Hypothalamus (tissue), 51 donors: ENCODE measurements at places on chromosomes 3 and 15.
A peak's percentile ranks its signal among the peaks of the same experiment; 100 is the strongest.

DNA sequence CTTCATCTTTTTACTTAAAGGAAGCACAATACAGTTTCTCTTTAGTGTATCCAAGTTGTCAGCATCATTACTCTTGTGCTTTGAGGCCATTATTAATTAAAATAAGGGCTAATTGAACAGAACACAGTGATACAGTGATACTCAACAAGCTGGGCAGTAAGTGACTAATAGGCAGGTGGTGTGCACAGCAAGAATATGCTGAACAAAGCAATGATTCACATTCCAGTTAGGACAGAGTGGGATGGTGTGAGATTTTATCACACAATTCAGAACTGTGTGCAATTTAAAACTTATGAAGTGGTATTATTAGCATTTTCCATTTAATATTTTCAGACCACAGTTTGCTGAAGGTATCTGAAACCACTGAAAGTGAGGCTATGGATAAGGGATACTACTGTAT, 116.9 kb downstream of the PLOD2 start:
- no peak for DNase-seq

DNA sequence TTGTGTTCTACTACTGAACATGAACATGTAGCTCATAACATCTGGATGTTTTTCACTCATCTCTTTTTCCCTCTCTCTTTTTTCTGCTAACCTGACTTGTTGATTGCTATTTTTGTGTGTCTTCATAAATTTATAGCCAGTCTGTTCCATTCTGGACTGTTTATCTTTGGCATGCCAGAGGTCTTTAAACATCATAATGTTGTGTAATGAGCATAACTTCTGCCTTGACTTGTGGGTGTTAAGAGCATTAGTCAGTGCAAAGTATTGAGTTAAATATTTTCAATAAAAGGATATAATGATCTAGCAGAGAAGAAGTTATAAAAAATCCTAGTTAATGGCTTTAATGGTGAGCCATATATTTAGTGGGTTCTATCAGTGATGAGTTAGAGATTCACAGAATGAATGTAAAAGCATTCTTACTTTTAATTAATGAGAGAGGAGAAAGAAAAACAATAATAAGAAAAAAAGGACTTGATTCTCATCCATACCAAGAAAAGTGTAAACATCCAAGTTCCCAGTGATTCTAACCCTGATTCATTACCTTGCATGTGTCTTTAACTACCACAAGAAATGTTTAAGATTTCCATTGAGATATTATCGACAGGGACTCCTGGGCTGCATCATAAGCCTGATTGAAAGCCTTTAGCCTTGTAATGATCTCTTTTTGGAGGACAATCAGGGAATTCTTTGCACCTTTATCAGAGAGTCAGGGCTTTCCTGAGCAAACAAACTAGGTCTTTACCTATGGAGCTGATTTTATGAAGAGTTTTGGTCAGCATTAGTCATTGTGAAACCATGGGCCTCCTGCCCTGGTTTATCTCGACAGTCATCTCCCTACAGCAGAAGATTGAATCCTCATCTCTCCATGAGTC, 22.9 kb downstream of the MITF start:
- no peak for DNase-seq

GRCh38 chr3:187889601-187890404, 144.5 kb upstream of the BCL6 start:
- DNase-seq, result no peak

- no peak for DNase-seq
Measured at GRCh38 chr15:70234256-70234905, 136.7 kb upstream of the TLE3 start.

DNA sequence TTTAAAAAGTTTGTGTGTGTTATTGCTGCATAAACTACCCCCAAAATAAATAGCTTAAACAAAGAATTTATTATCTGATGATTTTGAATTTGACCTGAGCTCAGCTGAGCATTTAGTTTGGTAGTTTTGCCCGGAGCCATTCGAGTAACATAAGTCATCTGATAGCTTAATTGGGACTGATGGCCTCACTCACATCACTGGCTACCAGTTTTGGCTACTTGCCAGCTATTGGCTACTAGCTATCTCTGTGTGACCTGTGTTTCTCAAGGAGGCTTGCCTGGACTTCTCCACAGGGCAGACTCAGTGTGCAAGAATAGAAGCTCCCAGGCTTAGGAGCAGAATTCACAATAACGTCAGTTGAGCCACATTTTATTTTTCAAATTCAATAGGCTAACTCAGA, 9.0 kb downstream of the CNTN3 start:
- DNase-seq, result no peak

GRCh38 chr3:109563149-109563548, 225.8 kb upstream of the DPPA4 start:
- no peak for DNase-seq

DNA sequence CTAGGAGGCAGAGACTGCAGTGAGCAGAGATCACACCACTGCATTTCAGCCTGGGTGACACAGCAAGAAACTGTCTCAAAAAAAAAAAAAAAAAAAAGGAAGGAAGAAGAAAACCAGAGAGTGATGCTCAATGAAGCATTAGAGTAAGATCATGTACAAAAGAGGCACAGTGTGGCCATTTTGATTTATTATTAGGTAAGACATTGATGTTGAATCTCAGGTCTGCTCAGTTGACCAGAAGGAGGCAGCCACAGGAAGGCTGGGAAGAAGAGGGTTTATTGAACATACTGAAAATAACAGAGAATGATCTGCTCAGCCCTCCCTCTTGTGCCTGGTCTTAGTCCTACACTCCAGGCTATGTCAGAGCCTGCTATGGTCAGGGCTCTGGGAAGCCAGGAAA, 15.6 kb downstream of the LRRK1 start:
- no peak for DNase-seq

DNA sequence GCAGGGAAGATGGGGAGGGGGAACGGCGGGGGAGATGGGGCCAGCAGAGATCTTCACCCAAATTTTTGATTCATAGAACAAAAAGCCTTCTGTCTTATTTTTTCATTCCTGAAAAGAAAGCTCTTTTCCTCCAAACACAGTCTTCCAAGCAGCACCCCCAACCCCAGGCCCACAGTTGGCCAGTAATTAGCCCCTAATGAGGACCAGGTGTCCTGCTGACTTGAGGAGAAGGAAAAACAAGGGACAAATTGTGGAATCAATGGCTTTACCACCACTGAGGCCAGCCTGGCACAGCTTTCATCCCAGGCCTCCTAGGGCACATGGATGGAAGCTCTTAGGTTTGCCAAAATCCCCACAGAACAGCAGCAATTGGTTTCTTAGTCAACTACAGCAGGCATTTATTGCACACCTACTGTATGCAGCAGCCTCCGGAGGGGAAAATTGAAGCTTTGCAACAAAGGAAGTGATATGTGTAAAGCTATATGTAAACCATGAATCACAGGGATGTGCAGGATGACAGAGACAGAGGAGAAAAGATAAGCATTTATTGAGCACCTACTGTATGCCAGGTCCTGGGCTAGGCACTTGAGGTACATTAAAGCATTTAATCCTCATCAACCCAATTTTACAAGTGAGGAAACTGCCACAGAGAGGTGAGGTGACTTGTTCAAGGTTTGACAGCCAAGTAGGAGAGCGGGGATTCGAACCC, 199.5 kb downstream of the TBC1D2B start:
- no peak for DNase-seq

GRCh38 chr3:172709774-172710663, 848 bp downstream of the NCEH1 start:
- DNase-seq, result peak; percentile 9

GRCh38 chr3:185659942-185660921, 74.1 kb downstream of the SENP2 start:
- DNase-seq, result peak; percentile 67

DNA sequence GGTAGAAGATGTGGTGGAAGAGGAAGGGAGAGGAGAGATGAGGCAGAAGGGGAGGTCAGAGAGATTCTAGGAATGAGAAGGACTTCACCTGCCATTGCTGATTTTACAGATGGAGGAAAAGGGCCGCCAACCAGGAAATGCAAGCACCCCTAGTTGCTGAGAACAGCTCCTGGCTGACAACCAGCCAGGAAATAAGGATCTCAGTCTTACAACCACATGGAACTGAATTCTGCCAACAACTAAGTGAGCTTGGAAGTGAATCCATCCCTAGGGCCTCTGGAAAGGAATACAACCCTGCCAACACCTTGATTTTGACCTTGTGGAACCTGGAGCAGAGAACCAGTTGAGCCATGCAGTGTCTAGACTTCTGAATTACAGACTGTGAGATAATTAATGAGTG, 86.6 kb downstream of the EDEM1 start:
- DNase-seq, result no peak

DNA sequence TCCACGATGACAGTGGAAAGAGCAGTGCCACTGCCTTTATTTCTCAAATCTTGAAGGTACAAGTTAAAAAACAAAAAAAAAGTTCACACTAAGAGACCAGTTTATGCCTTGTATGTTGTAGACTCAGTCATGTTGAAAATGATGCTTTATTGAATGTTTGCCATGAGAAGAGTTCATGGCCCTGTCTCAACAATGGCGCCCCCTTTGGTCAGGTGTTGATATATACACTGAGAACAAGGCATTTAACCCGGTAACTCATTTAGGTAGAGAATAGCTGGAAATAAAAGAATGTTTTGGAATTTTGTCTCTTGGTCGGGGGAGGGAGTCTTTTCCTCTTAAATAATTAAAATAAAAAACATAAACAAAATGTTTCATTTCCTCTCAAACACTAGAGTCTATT, 145.6 kb upstream of the SLC2A2 start:
- DNase-seq, result no peak

GRCh38 chr3:73805435-73805834, 180.7 kb upstream of the PDZRN3 start:
- no peak for DNase-seq

DNA sequence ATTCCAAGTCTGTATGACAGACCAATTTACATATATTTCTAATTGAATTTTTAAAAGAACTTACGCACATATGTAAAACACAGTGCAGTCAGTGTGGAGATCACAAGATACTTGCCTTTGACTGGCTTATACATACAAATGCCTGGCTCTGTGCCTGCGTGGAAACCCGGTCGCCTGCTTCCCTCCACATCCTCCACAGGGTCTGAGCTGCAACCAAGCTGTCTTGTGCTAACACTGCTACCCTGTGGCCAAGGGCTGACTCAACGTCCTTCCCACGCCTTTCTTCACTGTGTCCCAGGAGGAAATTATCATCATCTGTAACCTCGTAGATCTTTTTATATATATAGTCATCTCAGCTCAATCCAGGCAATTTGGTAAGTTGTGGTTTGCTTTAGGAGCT, 117.0 kb downstream of the WNT7A start:
- no peak for DNase-seq

- DNase-seq, result no peak
Measured at GRCh38 chr15:58274885-58275284, 136.7 kb downstream of the AQP9 start.

DNA sequence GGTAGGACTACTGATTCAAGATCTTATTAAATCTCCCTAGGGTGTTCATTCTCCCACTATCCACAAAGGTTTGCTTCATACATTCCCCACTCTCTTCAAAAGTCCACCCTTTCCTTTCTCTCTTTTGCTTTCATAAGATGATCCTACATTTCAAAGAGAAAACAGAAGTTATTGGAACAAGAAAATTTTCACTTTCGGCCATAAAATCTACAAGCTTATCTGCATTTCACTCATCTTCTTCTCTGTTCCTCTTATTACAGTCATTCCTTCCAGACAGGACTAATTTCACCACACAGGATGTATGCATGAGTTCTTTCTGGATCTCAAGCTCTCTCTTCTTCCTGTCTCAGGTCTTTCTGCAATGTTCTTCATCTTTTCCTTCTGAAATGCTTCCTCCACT, 238.7 kb downstream of the ISL2 start:
- no peak for DNase-seq

- no peak for DNase-seq
Measured at GRCh38 chr3:175704366-175705055, 845.4 kb downstream of the NAALADL2 start.

GRCh38 chr3:105436687-105437086, 70.0 kb downstream of the ALCAM start:
- no peak for DNase-seq

DNA sequence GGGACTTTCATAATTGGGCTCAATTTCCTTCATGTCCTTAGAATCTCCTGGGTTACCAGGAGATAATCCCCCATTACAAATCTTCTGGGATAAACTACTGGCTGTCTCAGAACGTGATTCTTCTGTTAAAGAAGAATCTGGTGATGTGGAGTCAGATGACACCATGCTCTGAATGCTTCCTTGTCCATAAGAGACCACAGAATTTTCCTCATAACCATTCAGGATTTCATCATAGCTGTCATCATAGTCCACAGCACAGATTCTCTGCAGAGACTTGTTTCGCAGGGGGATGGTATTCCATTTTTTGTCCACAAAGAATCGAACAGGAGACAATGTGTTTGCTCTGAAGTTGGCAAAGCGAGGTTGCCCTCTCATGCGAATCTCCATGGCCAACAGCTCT, 109.8 kb upstream of the TSPAN3 start:
- no peak for DNase-seq

- DNase-seq, result no peak
Measured at GRCh38 chr15:65067645-65068402, at the start of gene RASL12. TSS of gene RASL12 (minus strand) at chr15:65067991. CDS start at chr15:65067835, 156 bp downstream.

DNA sequence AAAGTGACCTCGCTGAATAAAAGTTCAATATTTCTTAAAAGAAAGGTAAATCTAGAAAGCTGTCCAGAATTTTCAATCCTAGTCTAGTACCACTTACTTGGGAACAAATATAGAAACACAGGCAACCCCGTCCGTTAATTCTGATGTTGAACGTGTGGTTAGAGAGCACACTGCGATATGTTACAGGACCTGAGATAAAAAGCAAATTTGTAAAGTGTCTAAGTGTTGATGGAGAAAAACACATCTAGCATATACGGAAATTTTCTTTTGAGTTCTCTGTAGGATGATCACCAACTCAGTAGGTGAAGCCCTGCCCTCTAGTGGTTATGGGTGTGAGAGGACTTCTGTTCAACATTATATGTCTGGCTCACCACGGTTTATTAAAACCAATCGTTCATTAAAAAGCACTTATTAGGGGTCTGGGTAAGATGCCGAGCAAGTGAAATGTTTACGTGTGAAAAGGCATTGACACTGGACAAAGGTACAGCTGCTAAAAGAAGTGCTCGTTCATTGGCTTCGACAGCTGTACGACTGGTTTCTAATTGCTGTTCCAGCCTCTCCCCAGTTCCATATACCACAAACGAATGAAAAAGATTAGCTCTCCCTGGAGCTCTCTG, 1.0 kb upstream of the ATP2C1 start:
- peak; percentile 57 for DNase-seq

DNA sequence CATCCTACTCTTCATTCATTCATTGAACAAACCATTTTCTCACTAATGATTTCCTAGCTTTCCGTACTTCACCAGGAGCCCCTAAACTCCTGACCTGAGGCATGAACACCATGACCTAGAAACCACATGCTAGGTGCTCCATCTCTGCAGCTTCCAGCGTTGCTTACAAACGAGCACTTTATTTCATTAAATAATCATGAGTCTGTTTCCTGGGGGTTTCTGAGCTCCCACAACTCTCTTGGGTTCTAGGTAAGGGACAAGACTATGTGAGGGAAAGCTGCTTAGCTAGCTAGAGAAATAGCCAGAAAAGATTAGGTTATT, 1.3 kb downstream of the MAP2K1 start:
- no peak for DNase-seq

- no peak for DNase-seq
Measured at GRCh38 chr15:76982356-76982755, 12.6 kb upstream of the PSTPIP1 start.
